ENCODE measurements at places on chromosomes 4 and X. TPM values are rescaled to one million over a fixed set of nuclear protein-coding genes. Genes with fewer than 3 reads are reported as not detected.

Gene CYLC1
- not detected for total RNA-seq

Gene UGT2B11
- total RNA-seq = not detected

Gene TRO
- total RNA-seq = 79.3 TPM

Gene SMIM10L2A
- total RNA-seq = 6.0 TPM

Gene ARR3
- total RNA-seq = 9.8 TPM

Data from camera-type eye (tissue), 1 donor.